ENCODE measurements at places on chromosomes 7 and 10. TPM values are rescaled to one million over a fixed set of nuclear protein-coding genes. Genes with fewer than 3 reads are reported as not detected.

The VIPR2 gene
- total RNA-seq = not detected

The SVOPL gene
- total RNA-seq = not detected

The SPDYE9 gene
- total RNA-seq = not detected

The R3HCC1L gene
- 14.7 TPM for total RNA-seq

The AKR1E2 gene
- total RNA-seq = 2.2 TPM

The SLC26A3 gene
- total RNA-seq = not detected

The ADAM12 gene
- 9.7 TPM for total RNA-seq

The NUDT1 gene
- 49.1 TPM for total RNA-seq

The SLC16A9 gene
- 0.18 TPM for total RNA-seq

The NUTM2B gene
- total RNA-seq = under 0.01 TPM

The TMEM176B gene
- not detected for total RNA-seq

The FZD8 gene
- 3.6 TPM for total RNA-seq

The ZNF727 gene
- not detected for total RNA-seq

The BET1 gene
- 36.4 TPM for total RNA-seq

The TAS2R41 gene
- not detected for total RNA-seq

The CUL2 gene
- 36.6 TPM for total RNA-seq

The LRRC17 gene
- total RNA-seq = 280 TPM

The ADRB1 gene
- not detected for total RNA-seq

The CDHR3 gene
- total RNA-seq = 1.7 TPM

The IKZF1 gene
- total RNA-seq = not detected

The LBX1 gene
- total RNA-seq = not detected

The WIPF3 gene
- not detected for total RNA-seq

The NOM1 gene
- total RNA-seq = 16.4 TPM

The C10orf62 gene
- not detected for total RNA-seq

The RINT1 gene
- total RNA-seq = 25.6 TPM

The PGAM2 gene
- total RNA-seq = not detected

The FAM131B gene
- 3.4 TPM for total RNA-seq

The EGFR gene
- total RNA-seq = 63.9 TPM

The FEZF1 gene
- not detected for total RNA-seq

The PAPOLB gene
- total RNA-seq = under 0.01 TPM

The GPER1 gene
- total RNA-seq = 2.0 TPM

The GPC2 gene
- 1.4 TPM for total RNA-seq

The ITIH2 gene
- total RNA-seq = not detected

The SORBS1 gene
- 0.18 TPM for total RNA-seq

The ARL4A gene
- total RNA-seq = 48.0 TPM

The EPDR1 gene
- total RNA-seq = not detected

The CEP55 gene
- total RNA-seq = 30.8 TPM

The ETV1 gene
- total RNA-seq = 21.1 TPM

The SPDYE1 gene
- total RNA-seq = not detected

The DGKI gene
- total RNA-seq = 15.8 TPM

The PKD2L1 gene
- total RNA-seq = not detected

Data from IMR-90 (cell line).